ENCODE measurements at places on chromosomes 13 and 19.

DNA sequence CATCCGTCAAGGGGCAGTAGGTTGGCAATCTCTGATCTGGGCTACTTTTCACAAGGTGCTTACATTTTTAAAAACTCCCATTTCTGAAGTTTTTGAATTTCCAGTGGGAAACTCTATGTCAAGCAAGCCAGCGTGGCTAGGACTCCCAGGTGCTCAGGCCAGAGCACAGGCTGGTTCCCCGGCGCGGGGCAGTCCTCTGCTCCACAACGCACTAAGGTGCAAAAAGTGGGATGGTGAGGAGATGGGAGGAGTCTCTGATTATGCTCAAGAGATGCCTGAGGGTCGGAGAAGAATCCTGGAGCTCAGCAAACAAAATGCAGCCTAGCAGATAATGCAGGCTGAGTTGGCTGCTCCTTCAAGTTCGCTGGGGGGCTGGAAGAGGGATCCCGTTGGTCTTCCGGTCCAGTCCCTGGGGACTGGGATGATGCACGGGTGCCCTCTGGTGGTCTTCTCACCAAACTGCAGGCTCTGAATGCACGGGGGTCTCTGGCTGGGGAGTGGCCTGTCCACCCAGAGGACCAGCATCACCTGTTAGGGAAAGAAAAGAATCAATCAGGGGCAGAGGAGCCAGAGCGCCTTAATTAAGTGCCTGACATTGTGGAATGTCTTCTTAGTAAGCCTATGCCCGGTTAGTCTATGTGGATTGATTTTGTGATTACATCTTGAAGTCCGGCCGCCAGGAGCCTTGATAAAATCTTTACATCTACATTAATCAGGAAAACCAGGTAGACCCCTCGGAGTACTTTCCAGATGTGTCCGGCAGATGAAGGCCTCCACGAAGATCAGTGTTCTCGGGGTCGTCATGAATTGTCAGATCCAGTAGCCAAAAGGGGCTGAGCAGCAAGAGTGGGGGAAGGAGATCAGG, 244.4 kb upstream of the MAB21L1 start:
- DNase-seq, result no peak

- DNase-seq, result no peak
These were observed 17.5 kb upstream of the NANOS3 start for GRCh38 chr19:13859361-13859880.

- DNase-seq, result no peak
These were observed 5.3 kb downstream of the DHPS start for GRCh38 chr19:12676384-12676792.

DNA sequence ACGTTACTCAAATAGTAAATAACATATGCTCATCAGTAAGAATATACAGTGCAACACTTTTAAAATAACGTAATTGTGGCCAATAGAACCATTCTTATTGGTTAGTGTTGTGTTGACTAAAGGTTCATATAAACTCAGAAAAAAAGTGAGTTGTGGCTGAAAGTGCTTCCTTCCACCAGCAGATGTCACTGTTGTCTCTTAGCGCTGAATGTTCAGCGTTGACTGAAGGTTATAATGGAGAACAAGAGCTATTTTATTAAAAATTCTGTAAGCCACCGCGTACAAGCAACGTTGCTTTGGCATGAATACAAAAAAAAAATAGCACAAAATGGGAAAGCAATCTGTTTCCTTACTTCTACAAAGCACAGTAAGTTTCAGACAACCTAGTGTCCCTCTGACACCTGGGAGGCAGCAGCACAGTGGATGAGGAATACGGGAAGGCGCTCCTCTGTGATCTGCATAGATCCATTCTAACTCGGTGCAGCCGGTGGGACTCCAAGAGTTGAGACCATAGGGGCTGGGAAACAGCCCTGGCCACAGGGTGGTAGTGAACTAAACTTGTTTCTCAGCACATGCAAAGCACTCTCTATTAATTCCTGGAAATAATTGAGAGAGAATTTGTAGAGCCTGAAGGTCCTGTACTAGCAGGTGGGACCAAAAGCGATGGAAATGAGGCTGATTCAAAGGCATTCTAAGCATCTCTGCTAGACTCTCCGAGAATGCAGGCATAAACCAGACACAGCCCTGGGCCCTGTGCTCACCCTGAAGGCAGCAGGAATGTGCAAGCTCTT, 23.9 kb upstream of the OXGR1 start:
- DNase-seq, result no peak

DNA sequence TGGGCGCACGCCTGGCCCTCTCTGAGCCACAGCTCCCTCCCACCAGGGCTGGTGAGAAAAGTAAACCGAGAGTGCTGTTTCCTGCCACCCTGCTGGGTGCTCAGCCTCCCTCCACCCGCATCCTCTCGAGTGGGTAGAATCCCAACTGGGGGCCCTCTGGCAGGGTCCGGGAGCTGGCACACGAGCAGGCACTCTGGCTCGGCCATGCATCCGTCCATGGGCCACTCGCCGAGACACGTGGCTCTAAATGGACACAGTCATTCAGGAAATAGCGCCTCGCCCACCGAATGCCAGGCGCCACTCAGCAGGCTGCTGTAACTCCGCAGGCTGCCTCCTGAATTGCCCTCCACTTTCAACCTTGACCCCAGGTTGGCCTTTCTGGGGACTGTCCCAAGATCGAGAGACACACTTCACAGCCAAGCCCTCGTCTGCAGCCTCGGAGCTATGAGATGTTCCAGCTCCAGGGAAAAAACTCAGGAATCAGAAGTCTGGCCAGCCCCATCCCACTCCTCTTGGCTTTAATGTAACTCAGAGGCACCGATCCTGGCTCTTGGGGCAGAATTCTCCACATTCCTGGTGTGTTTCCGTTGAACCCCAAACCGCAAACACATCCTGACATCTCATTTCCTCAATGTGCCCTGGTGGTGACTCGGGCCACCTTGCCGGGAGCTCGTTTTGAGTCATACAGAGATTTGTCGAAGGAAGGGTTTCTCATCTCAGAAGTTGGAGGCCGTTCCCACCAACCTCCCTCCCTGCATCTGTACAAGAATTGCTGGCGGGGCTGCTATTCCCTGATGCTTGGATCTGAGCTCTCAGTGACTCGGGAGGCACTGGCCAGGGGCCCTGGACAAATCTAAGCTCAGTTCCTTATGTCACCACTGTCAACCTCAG, 14.1 kb downstream of the KLF2 start:
- no peak for DNase-seq

GRCh38 chr13:33548069-33548468, 262.5 kb upstream of the STARD13 start:
- no peak for DNase-seq

DNA sequence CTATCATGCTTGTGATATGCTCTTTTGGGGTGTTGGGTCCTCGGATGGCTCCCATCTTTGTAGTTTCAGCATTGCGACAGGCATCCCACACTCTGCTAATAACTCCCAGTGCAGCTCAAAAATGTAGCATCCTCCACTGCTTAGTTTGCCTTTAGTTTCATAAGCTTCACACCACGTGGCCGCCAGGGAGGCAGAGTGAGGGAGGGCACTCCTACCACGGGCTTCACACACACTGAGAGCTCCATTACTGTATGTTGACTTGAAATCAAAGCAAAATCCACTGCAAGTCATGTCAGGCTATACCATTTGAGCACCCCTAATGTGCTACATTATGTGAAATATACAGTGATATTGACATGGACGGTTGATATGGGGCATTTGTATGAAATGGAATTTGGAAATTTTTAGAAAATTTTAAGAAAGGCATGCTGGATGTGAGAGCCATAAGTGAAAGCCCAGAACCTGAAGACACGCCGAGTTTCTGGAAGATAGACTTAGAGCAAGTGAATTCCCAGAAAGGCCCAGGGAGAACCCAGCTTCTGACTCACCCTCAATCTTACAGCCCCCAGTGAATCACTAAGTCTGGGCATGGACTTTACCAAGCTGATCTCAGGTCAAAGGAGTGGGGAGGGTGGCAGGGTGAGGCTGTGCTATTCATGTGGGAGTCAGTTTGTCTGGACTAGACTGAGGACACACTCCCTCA, 94.1 kb downstream of the HSPH1 start:
- no peak for DNase-seq

DNA sequence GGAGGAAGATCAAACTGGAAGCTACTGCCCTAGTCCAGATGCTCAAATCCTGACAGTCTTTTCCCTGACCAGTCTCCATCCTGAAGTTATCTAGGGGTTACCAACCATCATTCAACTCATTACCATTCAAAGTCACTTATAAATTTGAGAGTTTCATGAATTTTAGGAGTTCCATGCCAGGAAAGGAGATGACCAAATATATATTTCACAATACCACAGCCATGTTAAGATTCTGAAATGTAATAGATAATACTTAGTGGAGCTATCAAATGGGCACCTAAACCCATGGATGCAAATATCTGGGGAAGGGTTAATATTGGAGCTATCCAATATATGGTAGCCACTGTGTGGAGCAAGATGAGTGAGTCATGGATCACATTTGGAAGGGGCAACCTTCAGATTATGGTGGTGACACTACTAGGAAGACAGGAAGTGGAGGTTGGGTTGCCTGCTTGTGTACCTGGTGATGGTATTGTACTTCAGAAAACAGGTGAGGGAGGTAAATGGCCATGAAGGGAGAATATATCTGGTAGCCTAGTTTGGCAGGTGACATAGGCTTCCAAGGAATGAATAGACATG, 18.7 kb downstream of the ZNF586 start:
- no peak for DNase-seq

DNA sequence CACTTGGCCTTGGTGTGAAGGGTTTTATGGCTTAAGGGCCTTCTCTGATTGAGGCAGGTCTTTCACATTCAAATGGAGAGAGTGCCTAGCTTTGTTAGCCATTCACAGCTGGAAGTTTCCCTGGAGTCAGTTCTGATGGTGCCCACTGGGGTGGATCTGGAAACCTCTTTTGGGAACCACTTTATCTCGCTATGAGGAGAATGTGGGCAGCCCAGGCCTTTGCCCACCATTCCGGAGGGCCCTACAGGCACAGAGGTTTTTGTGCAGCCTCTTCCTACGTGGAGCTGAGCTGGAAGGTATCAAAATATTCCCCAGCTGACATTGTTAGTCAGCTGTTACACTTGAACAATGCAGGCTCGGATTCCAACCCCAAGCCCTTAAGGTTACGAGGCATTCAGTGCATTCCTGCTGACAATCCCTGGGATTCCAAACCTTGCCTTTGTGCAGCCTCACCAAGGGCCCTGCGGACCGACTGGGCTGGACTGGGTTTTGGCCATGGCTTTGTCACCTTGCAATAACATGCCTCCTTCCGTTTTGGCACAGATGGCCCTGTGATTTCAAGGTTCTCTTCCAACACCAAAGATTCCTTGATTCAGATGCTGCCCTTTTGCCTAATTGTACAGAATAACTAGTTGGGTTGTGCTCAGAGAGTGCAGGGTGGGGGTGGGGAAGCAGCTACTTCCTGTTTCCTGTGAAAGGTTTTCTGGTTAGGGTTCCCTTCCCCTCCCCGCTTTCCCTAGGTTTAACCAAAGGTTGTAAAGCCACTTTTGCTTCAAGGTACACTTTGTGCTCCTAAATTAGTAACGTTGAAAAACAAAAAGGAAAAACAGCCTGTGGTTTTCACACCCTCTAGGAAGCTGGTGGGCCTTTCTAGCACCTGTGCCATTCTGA, 27.0 kb downstream of the SAE1 start:
- no peak for DNase-seq

DNA sequence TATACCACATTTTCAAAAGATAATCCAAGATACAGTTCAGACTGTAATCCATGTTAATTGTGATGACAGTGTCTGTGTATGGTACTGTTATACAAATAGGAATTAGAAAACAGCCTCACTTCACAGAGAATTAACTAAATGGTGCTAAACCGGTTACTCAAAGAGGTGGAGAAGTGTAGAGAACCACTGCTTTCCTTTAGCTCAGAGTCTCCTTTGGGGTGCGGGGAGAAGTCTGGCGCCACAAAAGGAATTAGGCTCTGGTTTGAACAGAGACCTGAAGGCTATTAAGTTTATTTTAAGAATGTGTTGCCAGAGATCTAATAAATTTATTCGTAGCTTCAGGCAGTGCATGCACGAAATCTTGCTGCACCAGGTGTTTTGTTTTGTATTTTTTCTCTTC, 65.8 kb downstream of the FREM2 start:
- DNase-seq, result no peak

- no peak for DNase-seq
These were observed 15.4 kb downstream of the GTPBP3 start for GRCh38 chr19:17352608-17353280.

DNA sequence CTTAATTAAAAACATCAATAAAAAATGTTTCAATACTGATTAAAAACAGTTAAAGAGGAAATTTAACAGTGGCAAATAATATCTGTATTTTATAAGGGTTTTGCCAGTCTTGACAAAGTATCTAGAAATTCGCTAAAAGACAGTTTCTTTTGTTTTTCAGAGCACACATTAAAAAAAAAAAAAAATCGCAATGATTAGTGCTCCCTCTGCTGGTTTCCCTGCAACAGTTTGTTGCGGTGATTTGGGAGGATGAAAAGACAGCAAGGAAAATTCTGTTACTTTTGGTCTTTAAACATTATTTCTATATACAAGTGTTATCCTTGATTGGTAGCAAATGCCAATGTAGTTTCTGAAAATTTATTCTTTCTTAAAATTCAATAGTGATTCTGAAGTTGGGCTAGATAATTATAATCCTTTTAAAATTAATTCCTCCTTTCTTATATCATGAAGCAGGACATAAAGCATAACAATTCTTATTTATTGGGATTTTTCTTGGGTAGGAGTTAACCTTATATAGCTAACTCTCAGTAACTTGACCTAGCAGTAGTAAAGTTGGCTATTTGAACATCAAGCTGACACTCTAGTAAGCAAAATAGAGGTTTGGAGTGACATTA, 23.1 kb upstream of the SPRY2 start:
- no peak for DNase-seq

GRCh38 chr13:26759907-26760831, at the start of gene GPR12:
Gene GPR12, minus strand, starts transcription at chr13:26760786. Its CDS starts 959 bp downstream, at chr13:26759827.
- DNase-seq, result no peak

DNA sequence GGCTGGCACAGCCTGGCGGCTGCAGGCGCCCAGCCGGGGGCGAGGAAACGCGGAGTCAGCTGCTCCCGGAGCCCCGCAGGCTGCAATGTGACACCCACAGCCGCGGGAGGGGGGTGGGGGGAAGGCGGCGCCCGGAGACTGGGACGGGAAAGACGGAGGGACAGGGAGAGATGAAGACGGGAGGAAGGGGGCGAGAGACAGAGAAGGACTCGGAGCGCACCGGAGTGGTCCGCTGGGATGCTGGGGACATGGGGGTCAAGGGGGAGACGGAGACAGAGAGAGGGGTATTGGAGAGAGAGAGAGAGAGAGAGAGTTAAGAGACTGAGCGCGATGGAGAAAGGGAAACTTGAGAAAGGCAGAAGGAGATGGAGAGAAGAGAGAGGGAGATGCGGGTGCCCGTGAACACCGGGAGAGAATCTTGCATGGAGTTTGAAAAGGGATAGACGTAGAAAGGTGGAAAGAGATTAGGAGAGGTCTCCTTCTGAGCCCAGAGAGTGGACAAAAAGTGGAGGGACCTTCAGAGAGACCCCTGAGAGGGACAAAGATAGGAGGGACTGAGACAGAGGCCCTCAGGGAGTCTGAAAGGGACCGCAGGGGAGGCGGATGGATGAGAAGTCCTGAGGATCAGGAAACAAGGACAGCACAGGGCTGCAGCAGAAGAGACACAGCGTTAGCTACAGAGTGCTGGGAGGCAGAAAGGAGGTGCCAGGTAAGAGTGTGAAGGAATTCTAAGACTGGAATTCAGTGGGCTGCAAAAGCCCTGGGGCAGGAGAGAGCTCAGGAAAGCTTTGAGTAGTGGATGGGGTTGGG, 1.0 kb downstream of the SCN1B start:
- no peak for DNase-seq

Data from NCI-H187 treated with DMSO at 0.1 percent for 48 hours (cell line).